ENCODE measurements at places on chromosomes 4 and X. TPM values are rescaled to one million over a fixed set of nuclear protein-coding genes. Genes with fewer than 3 reads are reported as not detected.

The PDLIM5 gene
- total RNA-seq: 183 TPM

The PSAPL1 gene
- not detected for total RNA-seq

The DYNLT3 gene
- total RNA-seq: 98.4 TPM

The SLITRK2 gene
- not detected for total RNA-seq

The GPR78 gene
- 0.85 TPM for total RNA-seq

The SLC4A4 gene
- total RNA-seq: 21.1 TPM

The SPATA4 gene
- 0.28 TPM for total RNA-seq

Data from regular cardiac myocyte (primary cell).